ENCODE measurements at places on chromosomes 4 and X.

DNA sequence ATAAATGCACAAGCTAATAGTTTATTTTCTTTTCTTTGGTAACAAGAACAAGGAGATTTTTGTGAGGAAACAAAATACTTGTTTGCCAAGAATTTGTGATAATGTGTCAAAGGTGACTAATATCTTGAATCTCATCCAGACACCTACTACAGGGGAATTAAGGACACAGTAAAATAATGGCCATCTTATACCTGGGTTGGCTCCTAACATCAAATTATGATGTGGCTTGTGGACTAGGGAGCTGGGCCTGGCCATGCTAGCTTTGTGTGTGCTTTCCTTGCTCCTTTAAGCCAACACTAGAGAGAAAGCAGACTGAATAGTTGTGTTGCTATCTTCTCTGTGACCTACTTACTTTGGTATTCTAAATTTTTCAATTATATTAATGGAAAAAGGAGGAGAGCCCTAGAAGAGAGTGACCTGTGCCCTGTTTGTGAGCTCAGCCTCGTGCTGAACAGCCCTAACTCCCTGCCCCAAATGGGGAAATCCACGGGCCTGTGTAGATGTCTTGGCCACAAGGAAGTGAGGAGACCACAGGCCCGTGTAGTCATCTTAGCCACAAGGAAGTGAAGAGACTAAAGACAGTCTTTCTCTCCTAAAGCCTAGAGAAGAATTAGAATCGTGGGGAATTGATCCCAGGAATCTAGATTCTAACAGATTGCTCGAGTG is 23.3 kb downstream of the ARHGAP24 start:
- no peak for DNase-seq

DNA sequence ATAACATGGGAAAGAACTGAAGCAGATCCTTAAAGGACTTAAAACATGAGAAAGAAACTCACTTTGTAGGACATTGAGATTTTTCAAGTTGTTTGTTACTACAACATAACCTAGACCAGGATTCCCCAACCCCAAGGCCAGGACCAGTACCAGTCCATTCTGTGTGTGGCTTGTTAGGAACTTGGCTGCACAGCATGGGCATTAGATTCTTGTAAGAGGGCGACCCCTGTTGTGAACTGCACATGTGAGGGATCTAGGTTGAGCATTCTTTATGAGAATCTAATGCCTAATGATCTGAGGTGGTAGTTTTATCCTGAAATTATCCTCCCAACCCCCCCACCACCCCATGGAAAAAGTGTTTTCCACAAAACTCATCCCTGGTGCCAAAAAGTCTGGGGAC is 566.1 kb downstream of the KCTD8 start:
- no peak for DNase-seq

DNA sequence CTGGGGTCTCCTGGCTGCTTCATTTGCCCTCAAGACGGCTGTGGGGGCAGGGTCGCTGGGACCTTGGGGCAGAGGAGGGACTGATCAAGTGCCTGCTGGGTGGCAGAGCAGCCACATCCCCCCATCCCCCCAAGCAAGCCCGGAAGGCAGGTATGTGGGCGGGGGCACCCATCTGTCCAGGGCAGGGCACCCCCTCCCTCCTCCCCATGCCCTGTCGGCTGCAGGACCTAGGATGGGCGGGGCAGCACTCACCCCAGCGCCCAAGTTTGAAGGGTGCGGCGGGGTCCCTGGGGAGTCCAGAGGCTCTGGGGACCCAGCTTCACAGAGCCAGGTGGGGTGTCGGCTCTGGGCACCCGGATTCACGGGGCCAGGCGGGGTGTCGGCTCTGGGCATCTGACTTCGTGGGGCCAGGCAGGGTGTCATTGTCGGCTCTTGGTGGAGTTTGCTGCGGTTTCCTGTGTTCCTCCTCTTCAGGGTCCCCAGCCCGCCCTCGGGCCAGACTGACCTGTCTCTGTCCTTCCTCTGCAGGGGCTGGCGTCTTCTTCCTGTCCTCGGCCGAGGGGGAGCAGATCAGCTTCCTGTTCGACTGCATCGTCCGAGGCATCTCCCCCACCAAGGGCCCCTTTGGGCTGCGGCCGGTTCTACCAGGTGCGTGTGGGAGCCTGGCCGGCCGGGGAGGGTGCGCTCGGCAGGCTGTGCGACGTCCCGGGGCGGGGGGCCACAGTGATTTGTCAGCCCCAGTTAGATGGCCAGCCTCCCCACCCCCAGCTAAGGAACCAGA is 22.1 kb downstream of the DOK7 start:
- DNase-seq: no peak

DNA sequence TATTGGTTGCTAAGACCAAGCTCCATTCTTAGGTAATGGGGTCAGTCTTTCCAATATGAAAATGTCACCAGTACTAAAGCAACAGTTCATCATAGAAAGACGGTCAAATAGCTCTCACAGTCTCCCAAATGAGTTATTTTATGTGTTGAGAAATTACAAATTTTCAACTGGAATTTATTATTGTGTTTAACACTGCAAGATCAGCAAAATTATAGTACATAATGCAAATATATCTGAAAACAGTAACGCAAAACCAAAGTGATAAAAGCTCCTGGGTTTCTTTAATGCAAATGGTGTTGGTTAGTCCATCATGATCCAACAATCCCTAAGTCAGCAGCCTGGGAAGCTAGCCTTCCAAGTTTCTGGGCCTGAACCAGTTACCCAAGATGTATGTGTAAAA is 61.5 kb upstream of the EGFL6 start:
- no peak for DNase-seq

- DNase-seq: no peak
Observed at GRCh38 chr4:11625211-11625610, 196.5 kb upstream of the HS3ST1 start.

DNA sequence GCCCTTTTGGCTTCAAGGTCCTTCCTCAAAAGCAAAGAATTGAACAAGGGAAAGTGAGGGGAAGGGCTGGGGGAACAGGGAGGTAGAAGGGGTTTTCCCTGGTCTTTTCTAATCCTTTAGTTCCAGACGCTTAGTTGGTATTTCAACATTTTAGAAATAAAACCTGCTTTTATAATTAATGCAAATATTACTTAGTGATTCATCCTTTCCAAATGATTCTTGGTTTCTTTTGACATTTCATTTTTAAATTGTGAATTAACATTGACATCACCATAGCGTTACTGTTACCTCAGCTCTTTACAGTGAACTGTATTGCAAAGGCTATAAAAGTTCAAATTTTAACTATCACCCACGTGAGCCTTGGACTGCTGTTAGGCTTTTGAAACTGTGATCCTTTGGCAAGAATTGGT is 20.9 kb downstream of the NFKB1 start:
- no peak for DNase-seq

- DNase-seq: no peak
Observed at GRCh38 chr4:79763486-79764075, 309.4 kb downstream of the ANTXR2 start.

DNA sequence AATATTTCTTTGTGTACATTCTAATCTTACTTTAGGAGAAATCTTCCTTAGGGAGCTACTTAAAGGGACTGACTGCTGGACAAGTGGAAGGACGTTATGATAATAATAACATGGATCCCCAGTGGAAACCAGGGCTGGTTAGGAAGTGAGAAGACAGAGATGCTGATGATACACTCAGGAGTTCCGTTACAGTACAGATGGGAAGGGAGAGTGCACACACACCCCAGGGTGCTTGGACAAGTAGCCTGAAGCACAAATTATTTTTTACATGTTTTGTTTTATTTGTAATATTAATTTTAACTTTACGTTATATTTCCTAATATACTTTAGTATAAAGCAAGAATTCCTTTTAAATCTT is 84.1 kb downstream of the BMPR1B start:
- no peak for DNase-seq

DNA sequence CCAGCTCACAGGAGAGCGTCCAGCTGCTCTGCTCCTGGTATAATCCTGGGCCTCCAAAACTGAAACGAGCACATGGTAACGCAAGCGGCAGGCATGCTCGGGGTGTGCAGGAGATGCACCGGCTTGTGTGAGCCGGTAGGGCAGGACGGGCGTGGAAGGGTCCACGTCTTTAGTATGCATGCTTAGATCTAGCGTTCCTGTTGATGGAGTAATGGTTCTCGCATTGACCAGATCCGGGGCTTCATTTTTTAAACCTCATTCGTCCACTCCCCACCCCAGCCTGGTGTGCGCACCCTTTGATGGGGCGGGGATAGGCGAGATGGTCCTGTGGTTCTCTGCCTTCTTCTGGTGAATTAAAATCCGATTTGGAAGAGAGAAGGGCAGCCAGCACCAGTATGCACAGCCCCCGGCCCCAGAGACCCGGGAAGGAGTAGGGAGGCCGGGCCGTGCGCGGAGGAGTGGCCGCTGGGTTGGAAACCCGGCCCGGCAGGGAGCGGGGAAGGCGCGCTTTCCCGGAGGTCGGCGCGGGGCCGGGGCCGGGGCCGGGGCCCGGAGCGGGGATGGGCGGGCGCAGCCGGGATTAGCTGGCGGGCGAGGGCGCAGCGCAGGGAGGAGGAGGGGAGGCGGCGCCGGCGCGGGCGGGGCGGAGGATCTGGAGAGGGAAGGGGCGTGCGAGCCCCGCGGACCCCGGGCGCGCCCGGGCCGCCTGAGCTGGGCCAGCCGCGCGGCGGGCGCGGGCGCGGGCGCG is 39.9 kb downstream of the FAM149A start:
- no peak for DNase-seq

DNA sequence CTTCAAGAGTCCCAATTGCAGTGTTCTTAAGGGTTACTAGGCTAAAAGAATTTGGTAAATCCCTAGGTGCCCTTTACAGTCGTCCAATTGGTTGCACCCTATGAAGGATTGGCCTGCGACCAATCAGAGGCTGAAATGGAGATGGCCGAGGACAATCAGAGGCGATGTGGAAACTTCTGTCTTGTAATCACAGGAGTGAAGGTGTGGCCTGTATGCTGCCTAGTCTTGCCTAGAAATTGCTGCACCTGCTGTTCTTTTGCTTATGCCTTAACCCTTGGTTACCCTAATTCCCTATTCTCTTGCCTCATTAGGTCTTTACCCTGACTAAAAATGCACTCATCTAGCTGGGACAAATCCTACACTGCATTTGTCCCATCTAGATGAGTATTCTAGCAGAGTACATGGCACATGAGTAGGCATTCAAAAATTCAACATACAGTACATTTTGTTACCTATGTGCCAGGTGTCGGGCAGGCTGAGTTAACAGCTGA is 1.0 kb upstream of the DCK start:
- DNase-seq: no peak

DNA sequence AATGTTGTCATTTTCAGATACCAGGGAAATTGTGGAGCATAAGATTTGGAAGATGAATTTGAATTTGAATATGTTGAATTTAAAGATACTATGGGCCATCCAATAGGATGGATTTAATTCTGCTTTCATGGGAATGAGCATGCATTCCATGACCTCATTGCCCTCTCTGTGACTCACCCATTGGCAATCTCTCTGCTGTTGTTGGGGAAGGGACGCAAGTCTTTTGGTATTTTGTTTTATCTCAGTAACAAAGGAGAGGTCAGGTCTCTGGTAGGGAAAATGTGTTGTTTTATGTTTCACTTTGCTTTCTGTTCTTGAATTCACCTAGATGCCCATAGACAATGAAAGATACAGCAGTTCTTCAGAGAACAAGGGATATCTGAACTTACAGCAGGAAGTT is 42.1 kb upstream of the MAGEA4 start:
- no peak for DNase-seq

DNA sequence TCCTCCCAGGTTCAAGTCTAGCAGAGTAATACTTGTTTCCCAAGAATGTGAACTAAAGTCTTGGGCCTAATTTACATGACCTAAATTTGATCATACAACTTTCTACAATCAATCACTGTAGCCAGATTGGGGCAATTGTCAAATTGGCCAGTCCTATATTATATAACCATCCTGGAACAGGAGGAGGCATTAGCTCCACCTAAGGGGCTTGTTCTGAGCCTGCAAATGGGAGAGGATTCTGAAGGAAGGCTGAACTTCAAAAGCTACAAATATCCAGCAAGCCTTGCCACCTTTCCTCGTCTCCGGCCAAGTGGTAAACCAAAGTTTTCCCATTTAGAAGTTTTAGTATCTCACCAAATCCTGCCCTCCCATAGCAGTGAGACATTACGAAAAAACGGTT is 1289.6 kb upstream of the TENM3 start:
- DNase-seq: no peak

- no peak for DNase-seq
Observed at GRCh38 chrX:24561121-24561520, 86.0 kb downstream of the PCYT1B start.

GRCh38 chrX:40663078-40663740 is 15.8 kb upstream of the CXorf38 start:
- DNase-seq: no peak

- no peak for DNase-seq
Observed at GRCh38 chr4:122533841-122534240, 77.3 kb upstream of the IL2 start.

- DNase-seq: no peak
Observed at GRCh38 chr4:59127743-59128142, 2017.6 kb upstream of the IGFBP7 start.

DNA sequence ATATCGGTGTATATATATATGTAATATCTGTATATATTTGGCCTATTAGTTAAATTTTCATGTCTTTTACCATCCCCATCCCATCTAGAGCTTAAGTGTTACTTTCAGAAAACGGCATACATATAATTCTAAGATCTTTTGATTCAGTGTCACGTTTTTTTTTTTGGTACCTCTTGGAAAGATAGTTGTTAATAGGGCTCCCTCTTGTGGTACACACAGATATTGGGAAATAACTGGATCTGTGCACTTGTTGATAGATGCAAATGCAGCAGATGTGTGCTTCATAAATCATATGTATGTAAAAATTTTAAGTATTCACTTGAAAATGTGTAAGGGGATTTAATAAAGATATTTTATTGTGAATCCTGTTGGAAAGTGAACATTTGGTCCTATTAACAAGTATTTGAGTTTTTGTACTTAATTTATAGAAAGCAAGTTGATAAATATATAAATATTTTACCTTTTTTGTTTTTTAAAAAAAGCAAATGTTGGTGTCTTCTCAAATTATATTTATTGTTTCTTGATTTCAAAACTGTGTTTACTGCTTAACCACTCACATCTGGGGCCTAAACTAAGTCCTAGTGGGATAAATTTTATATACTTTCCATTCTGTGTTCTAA is 74.7 kb downstream of the PAQR3 start:
- peak; percentile 37 for DNase-seq

DNA sequence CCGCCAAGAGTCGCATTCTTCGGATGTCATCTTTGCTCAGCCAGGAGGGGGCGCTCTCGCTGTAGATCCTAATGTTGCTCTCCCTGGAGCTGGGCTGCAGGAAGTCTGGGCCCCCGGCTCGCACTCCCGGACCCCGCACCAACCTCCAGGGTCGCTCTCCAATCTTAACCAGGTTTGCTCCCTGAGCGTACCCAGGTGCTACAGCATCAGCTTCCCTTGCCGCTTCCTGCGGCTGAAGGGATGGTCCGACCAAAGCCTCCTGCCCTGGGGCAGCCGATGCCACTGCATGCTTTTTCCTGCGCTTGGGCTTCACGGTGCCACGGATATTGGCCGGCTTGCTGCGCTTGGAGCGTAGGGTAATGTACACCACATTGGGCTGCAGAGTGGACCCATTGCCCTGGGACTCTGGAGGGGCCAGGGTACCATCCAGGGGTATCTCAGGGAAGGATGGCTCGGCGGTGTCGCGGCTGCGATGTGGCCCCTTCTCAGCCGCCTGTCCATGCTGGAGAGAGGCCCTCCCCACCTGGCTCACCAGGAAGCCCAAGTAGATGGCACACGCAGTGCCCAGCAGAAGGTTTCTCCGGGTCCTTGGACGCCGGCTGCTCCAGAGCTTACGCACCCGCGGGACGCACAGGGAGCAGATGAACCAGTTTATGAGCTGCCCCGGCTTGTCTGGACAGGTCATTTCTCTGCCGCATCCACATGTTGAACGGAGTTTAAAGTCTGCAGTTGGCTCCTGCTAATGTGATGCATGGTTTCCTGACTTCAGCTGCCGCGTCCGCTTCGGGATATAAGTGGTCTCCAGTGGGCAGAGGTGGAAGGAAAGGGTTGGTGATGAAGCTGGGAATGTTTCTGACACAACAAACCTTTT is 1.9 kb downstream of the GASK1B start:
- DNase-seq: no peak

Data from stimulated activated naive CD4-positive, alpha-beta T cell (primary cell).